ENCODE measurements at places on chromosomes 1 and 21.

DNA sequence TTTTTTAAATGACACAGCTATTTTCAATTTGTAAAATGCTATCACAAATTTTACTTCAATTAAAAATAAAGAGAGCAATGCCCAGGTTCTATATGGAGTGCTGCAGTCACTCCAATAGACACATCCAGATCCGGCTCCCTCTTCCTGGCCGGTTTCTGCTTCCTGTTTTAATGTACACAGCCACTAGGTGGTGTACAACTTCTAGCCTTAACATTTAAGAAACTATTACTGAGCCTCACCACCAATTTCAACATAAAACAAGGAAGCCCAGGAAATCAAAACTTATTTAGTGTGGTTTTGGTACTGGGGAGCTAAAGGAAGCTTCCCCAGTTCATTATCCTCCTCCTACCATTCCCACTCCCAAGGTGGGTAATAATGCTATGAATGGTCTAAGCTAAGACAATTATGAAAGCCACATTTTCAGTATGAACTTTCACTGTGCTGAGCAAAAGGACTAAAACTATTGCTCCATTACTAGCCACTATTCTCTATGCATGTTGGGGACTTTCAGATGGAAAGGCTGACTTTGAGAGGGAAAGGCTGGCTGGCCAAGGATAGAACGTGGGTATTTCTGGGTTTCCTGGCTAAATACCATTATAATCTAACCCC, 25.5 kb upstream of the MTMR11 start:
- DNase-seq = no peak

GRCh38 chr1:63847308-63847910, 73.6 kb downstream of the ROR1 start:
- no peak for DNase-seq

- no peak for DNase-seq
These were observed 30.3 kb upstream of the ID3 start for GRCh38 chr1:23589585-23589986.

- DNase-seq = no peak
These were observed 259.8 kb downstream of the LMO4 start for GRCh38 chr1:87588495-87588894.

DNA sequence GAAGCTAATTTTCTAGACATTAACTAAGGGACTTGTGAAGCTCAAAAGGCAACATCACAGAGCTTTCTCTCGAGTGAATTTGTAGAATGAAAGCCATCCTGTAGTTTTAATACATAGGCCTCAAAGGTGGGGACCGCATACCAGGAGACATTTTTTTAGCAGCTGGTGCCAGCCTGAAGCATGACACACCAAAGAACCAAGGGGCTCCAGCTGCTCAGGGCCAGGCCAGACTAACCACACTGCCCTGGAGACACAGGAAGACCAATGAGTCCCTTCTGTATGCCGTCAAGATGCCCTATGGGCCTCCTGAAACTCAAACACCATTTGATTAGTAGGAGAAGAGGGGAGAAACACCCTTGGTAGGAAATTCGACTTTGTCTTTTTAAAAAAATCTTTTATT, 113.9 kb upstream of the CACNA1E start:
- no peak for DNase-seq

DNA sequence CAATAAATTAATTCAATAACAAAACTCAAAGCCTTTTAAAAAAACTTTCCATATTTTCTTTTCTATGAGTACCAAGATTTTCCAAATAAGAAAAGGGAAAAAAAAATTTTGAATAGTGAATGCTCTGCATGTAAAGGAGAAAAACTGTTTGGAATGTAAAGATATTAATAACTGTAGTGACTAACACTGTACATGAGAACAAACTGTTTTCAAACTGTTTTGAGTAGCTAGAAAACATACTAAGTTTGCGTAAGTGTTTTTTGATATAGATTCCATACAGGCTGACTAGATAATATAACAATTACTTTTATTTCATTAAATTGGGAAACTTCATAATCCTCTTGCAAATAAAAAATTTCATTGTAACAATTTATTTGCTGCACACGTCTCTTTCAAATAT, 150.5 kb downstream of the DPYD start:
- DNase-seq = no peak

DNA sequence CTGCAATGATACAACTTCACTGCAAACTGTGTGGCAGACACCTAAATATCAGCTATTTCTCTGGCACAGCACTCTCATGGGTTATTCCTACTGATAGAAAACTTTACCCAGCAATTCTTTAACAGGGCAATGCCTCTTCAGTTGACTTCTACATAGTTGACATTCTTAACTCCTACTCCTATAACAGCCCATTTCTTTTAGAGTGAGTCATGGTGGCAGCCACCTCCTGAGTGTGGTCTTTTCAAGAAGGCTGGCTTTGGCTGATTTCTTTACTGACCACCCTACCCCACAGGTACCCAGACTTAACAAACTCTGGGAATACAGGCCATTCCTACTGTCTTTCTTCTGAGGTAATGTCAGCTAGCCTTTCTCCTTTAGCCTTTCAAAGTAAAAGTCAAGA, 805.8 kb upstream of the ADGRL2 start:
- DNase-seq = no peak

GRCh38 chr1:164560121-164560541, 1.1 kb downstream of the PBX1 start:
- no peak for DNase-seq

- no peak for DNase-seq
These were observed 2204.3 kb downstream of the MRPL39 start for GRCh38 chr21:23402929-23403520.

DNA sequence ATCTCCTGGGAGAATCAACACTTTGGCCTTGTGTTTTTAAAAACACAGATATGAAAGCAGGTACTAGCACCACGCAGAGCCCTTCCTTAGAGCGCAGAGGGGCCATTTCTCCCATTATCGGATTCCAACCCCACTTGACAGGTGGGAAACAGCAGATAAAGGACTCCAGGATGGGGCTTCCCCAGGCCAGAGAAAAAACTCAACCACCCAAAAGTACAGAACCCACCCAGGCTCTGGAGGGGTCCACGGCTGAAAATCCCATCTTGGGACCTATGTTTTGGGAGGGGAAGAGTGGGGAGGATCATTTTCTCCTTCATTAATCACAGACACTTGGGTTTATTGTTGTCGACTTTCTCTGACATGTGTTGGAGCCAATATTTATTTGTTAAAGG, 27.1 kb upstream of the COL18A1 start:
- no peak for DNase-seq

GRCh38 chr1:248755517-248755916, at the start of gene LYPD8:
TSS of gene LYPD8 (minus strand) at chr1:248755759. CDS start at chr1:248751081, 4,678 bp downstream.
- no peak for DNase-seq

DNA sequence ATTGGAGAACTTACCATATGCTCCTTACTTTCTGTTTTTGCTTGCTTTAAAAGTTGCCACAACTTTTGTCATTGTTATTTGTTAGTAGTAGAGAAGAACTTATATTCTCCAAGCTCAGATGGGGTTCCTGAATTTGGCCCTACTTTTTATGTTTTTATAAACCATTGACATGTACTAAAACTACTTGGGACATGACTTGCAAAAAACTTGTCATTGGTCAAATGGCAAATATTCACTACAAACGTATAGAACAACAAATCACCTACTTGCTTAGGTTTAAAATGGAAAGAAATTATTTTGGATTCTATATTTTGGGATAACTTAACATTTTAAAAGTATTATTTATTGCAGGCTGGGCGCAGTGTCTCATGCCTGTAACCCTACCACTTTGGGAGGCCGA, 32.7 kb downstream of the PIGP start:
- DNase-seq = no peak

GRCh38 chr21:38810826-38811164, 5.1 kb downstream of the ETS2 start:
- no peak for DNase-seq

- DNase-seq = no peak
These were observed 14.4 kb downstream of the SMYD3 start for GRCh38 chr1:246492611-246493245.

- no peak for DNase-seq
These were observed 12.9 kb downstream of the TOR3A start for GRCh38 chr1:179094818-179095217.

- DNase-seq = no peak
These were observed at the start of gene TRPM2 for GRCh38 chr21:44353191-44353970. TSS of gene TRPM2 (plus strand) at chr21:44353621. CDS start at chr21:44353701, 80 bp downstream.

- no peak for DNase-seq
These were observed 7.1 kb upstream of the GADD45A start for GRCh38 chr1:67677930-67678329.

DNA sequence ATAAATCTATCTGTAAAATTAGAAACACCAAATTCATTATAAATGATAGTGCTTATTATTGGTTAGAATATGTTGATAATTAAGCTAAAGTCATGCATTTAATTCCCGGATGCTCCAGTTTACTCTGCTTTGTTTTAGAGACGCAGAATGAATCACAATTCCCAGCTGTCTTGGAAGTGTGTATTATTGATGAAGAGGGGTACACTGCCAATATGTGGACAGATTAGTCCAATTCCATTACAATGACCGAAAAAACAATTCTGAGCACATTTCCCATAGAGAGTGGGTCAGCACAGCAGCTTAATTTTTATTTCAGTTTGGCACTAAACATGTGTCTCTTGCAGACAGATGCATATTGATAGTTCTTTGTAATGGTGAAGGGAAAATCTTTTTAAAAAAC, 146.7 kb downstream of the KCNT2 start:
- no peak for DNase-seq

DNA sequence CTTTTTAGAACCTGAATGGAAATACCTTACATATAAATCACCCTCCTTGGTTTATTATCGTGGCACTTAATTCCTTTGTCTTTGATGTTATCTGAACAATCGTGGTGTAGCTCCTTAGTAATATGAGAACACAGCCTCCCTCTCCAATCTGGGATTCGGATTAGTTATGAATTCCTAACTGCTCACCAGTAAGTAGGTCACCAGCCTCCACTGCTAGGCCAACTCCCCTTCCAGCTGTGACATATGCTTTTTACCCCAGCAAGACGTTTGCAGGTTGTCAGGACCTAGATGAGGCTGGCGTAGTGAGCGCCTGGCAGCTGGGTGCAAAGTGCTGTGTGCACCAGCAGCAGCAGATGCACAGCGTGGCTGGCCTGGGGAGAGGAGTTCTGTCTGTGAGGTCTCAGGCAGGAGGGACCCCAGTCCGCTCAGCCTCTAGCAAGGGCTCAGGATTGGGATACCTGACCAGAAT, 38.2 kb downstream of the NTPCR start:
- no peak for DNase-seq

- DNase-seq = no peak
These were observed 177.9 kb downstream of the IGSF21 start for GRCh38 chr1:18285538-18285924.

GRCh38 chr1:9112961-9113880, 15.7 kb downstream of the GPR157 start:
- DNase-seq = no peak

DNA sequence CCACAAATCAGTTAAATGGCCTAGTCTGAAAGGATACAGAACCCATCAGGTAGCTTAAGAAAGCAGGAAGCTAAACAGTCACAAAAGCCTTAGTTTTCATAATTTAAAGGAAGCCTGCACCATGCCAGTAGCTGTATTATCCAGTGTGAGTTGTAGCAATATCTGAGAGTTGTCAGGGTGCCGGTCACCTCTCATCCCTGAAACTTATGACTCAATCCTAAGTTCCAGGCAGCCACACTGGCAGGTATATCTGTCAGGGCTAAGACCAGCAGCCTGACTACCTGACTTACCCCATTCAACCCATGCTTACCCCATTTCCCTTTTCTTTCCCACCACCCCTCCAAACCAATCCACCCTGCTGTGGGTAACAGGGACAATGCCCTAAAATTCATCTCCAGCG, 37.8 kb upstream of the LPAR3 start:
- no peak for DNase-seq

DNA sequence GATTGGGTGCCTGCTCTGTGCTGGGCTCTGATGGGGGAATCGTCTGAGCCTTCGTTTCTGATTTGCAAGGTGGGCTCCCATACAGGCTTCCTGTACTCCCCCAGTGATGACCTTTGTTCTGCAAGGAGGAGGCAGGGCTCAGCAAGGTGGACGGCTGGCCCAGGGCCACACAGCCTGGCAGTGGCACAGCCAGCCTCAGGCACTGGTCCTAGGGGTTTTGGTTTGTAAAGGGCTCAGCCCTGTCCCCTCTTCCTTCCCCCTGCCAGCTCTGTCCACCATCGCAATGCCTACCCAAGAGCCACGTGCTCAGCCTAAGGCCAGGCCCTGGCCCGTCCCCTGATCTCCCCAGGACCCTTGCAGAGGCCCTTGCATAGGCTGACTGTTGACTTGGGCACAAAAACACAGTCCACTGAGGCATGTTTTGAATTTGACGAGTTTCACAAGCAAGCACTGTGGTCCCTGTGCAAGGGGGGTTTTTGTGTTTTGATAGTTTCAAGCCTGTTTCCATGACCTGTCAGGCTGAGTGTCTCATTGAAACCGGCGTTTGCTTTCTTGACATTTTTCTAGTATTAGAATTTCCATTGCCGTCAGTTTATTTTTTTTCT, 39.5 kb upstream of the TNFRSF1B start:
- no peak for DNase-seq

DNA sequence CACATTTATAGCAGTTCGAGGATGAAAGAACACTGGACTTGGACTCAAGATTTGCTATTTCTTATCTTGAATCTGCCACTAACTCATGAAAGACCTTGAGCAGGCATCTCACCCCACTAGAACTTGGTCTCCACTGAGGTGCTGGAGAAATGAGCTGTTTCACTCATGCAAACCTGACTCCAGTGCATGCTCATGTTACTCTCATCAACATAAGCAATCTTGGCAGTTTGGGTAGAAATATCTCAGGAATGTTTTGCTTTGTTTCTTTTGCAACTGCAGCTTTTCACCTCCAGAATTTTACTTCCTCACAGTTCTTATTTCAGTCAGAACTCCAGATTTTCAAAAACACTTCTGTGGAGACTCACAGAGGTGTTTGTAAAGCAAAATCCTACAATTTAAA, 46.2 kb upstream of the DAB1 start:
- DNase-seq = no peak

GRCh38 chr1:113605146-113605545, 154.1 kb downstream of the PHTF1 start:
- no peak for DNase-seq

- no peak for DNase-seq
These were observed 35.6 kb upstream of the KCNA3 start for GRCh38 chr1:110710314-110710713.

Data from activated naive CD4-positive, alpha-beta T cell (primary cell).